ENCODE measurements at places on chromosomes 6 and 20. TPM values are rescaled to one million over a fixed set of nuclear protein-coding genes. Genes with fewer than 3 reads are reported as not detected.
A peak's percentile ranks its signal among the peaks of the same experiment; 100 is the strongest.

Gene INSM1
- not detected for total RNA-seq

DNA sequence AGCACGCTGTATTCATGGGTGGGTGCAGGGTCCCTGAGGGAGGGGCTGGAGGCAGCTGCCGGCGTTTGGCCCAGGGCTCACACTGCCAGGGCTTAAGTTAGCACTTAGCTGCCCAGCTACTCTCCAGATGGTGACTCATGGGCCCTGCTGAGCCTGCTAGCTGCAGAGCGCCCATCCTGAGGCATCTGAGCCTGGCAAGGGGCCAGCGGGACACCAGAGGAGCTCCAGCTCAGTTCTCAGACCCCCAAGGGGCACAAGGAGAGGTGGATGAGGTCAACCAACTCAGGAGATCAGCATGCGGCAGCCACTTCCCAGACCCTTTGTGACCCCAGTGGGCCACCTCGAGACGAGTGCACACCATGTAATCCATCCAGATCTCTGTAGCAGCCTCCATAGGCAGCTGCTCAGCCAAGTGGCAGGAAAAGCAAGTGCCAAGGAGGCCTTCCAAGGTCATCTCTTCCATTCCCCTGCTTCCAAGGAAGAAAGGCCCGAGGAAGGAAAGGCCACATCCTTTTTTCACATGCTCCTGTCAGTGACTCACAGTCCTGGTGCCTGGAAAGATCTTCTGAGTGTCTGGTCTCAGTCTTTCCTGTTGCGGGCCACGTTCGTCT lies 35.3 kb downstream of the FOXP4 start:
- DNase-seq: peak; percentile 84

DNA sequence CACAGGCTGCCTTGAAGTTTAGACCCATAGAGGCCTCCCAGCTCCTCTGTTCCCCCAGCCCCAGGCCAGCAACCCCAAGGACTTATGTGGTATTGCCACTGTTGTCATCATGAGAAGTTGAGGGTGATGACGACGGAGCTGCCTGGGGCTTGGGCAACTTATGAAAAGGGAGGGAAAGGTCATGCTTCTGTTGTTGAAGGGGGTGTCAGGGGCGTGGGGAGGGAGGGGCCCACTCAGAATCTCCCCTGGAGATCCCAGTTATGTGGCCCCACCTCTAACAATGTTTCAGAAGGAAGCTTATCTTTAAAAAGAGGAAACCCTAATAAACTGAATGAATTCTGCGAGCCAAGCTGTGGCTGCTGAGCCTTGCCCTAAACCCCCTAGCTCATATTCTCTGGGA lies 4.2 kb downstream of the ADTRP start:
- no peak for DNase-seq

DNA sequence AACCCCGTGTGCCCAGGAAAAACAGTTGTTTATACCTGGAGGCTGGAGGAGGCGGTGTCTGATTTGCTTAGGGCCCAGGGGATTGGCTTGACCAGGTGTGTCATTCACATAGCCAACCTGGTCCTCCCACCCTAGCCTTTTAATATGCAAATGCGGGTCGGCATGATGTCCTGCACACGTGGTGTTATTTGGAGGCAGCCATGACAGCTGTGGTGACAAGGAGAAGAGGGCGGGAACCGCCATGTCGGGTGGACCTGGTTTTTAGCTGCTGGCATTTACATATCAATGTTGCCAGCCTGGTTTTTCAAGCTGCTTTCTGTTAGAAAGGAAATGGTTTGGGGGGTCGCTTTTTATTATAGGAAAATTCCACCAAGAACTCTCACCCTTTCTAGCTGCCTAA lies 291.4 kb upstream of the QKI start:
- no peak for DNase-seq

- no peak for DNase-seq
These were observed 123.2 kb downstream of the PRND start for GRCh38 chr20:4844751-4845465.

GRCh38 chr20:23152902-23153301 lies 66.8 kb upstream of the CD93 start:
- DNase-seq: no peak

DNA sequence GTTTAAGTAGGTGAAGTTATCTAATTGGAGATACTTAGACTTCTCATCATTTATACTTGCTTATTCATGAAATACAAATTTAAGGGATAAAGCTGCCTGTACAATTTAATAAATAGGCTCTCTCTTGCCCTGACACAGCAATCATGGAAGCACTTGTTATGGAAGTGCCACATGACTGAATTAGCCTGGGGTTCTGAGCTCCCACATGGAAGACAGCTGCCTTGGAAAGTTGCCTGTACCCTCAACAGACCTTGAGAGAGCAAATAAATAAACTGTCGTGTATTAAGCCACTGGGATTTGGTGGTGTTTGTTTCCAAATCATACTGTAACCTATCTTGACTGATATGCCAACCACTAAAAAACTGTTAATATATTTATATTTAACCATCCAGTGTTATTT lies 87.0 kb upstream of the RSPO3 start:
- no peak for DNase-seq

DNA sequence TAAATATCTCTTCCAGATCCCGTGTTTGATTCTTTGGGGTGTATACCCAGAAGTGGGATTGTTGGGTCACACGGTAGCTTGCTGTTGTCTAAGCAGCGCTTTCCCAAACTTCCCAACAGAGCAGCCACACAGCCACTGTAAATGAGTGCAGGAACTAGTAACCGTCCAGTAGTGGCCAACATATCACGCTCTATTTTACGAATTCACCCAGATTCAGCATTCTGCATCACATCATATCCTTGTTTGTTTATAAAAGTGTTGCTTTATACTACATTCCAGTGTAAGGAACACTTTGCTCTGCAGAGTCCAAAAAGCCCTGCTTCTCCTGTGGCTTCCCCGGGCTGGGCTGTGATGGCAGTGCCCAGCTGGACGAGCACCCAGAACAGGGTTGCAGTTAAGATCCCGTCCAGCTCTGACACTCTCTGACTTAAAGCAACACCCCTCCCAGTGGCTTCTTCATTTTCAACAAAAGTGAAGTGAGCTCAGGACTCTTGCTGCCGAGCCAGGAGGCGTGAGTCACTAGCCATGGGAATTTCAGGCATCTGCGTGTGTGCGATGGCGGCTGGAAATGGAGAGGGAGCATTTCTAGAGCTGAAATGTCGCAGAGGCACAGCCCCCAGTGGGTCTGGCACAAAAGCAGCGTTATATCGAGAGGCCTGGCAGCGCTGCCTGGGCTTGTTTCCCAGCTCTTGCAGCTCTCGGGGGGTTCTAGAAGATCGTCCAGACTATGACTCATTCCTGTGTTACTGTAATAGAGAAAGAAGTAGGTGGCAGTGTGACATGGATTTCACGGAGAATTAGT lies 216.3 kb upstream of the ECI2 start:
- peak; percentile 83 for DNase-seq

DNA sequence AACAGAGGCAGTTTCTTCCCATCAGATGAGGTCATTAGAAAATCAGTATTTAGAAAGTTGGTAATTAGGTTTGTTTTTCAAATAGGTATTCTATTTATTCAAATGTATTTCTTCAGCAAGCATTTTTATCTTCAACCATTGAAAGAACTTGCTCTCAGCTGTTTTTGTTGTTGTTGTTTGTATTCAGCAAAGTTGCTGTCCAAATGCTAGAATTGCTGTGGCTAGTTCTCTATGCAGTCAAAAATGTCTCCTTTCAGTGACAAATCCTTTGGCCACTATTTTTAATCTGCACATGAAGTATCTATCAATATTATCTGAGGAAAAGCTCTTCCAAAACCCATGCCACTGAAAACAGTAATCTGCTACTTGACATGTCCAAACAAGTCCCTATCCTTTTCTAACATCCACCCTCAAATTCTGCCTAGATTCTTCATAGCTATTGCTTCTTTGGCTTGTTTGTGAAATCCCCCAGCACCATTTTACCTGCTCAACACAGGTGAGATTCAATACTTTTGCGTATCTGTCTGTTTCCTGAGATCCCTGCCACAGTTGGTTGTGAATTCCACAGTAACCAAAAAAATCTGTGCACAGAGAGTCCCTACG lies 1005.4 kb downstream of the GRIK2 start:
- no peak for DNase-seq

Data from renal cortical epithelial cell (primary cell).